ENCODE measurements at places on chromosomes 16 and 17.

- no peak for DNase-seq
These were observed 51.8 kb downstream of the EMP2 start for GRCh38 chr16:10528635-10529034.

- no peak for DNase-seq
These were observed 53.1 kb downstream of the SCNN1B start for GRCh38 chr16:23355106-23355670.

- DNase-seq = no peak
These were observed 141.0 kb downstream of the STX8 start for GRCh38 chr17:9434642-9435057.

DNA sequence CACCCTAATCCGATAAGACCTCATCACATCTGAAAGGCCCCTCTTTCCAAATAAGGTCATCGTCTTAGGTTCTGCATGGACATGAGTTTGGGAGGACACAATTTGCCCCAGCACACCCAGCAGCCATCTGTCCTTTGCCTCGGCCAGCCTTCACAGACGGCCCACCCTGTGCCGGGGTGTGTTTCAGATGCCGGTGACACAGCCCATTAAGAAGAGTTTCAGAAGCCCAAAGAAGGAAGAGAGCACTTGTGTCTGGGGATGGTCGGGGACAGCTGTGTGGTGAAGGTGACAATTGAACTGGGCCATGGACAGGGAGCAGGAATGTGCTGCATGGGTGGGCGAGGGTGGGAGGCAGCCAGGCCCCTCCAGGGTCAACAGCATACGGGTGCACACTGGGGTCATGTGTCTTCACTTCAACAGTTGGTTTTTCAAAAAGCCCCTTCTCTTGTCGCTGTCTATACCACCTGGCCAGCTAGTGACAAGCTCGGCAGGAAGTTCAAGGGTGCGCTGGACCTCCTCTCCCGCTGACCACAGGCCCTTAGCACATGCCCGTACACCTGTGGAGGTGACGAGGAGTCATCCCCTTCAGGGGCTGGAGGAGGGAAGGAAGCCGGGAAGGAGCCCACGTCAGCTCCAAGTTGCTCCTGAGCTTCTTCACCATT is 183.1 kb downstream of the C16orf95 start:
- no peak for DNase-seq

GRCh38 chr16:89314357-89314756 is 96.9 kb downstream of the ZNF778 start:
- no peak for DNase-seq

- DNase-seq = no peak
These were observed 179.9 kb downstream of the CCDC182 start for GRCh38 chr17:57565176-57565575.

GRCh38 chr17:82803185-82803584 is 36.6 kb downstream of the ZNF750 start:
- no peak for DNase-seq

DNA sequence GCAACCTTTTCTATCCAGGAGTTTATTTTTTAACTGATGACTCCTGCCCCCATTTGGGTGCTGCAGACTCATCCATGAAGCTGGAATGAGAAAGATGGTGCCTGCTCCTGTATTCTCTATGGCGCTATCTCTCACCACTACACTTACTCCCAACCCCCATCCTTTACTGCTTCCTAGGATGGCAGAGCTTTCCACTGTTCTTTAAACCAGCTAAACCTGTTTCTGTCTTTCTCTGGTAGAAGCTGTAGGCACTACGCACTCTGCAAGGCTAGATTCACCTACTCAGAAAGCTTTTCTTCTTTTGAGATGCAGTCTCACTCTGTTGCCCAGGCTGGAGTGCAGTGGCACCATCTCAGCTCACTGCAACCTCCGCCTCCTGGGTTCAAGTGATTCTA is 47.0 kb downstream of the ADAMTS18 start:
- DNase-seq = no peak

DNA sequence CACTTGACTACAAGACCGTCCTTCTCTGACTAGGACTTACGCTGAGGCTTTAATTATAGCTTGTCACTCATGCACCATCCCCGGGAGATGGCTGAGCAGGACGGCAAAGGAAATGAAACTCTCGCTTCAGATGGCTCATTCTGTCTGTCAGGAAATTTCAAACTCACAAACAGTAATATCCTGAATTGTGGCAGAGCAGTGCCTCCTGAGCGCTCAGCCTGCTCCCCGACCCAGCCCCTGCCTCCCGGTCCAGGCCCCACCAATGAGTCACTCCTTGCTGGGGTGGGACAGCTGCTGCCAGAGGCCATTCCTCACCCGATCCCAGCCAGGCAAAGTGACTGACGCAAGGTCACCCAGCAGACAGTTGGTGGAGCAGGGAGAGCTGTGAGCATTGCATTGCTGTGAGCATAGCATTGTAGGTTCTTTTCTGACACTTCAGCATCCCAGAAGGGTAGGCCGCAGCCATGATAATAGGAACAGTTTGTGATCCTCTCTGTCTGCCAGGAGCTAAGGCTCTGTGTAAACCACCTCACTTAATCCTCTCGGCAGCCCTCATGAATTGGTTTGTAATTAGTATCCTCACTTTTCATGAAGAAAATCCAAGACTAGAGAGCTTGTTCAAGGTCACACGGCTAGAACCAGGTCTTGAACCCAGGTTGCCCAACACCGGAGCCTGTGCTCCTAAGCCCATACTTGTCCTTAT is 20.9 kb downstream of the CCDC182 start:
- DNase-seq = no peak

DNA sequence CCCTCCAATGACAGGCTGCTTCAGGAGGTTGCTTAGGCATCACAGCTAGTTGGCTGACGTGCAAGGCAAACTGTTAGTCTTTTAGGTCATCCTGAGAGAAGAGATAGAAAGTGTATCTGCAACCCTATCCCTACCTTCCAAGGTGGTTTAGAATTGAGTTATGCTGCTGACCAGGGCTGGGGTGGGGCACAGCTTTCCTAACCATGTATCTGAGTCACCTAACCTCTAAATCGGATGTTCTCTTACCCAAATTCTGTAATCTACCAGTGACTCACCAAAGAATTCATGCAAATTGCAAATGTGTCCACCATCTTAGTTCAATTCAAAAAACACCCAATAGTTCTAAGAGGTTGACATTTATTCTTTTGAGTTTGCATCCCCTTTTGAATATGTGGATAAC is 107.2 kb upstream of the DYNLRB2 start:
- no peak for DNase-seq

GRCh38 chr17:21049457-21049856 is 6.6 kb upstream of the USP22 start:
- no peak for DNase-seq

GRCh38 chr17:71765437-71765836 is 355.4 kb upstream of the SOX9 start:
- no peak for DNase-seq

GRCh38 chr16:24273508-24274182 is 17.5 kb downstream of the CACNG3 start:
- no peak for DNase-seq

DNA sequence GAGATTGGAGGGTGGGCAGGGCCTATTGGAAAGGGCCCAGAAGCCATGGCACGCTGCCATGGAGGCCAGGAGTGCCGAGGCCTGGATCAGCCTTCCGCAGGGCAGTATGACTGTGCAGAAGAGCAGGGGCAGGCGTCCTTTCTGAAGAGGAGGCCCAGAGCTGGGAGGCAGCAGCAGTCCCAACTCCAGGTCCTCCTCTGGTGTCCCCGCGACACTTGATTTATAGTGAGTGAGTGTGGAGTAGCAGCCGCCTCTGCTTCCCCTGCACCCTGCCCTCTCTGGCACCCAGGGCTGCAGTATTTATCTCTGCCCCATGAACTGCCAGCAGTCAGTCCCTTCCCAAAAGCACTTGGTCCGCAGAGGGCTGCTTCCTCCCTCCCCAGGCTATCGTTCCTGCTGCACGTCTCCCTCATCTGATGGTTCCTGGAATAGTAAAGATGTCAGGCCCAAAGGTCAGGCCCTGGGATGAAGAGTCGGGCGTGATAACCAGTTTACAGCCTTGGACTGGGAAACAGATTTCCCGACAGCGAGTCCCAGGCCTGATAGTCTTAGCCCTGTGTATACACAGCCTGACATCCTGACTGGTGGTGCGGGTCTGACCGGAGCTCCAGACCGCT is 32.9 kb downstream of the PGS1 start:
- DNase-seq = no peak

- DNase-seq = no peak
These were observed 7.2 kb downstream of the MPO start for GRCh38 chr17:58273453-58274104.

GRCh38 chr17:77622647-77623046 is 335.9 kb upstream of the TNRC6C start:
- DNase-seq = no peak

DNA sequence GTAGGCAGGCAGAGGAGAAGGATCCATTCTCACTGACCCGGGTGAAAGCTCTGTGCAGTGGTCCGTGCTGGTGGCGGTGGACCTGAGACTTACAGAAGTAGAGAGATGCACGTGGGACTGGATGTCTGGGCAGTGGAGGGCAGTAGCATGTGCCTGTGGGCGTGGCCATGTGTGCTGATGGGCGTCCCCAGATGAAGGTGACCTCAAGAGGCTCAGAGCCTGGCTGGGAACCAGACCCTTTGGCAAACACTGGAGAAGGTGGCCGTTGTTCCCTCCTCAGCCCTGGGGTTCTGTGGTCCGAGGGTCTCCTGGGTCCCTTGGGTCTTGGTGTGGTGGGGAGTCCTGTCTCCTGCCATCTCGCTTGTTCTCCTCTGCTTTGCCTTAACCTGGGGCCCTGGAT is 15.6 kb downstream of the WSCD1 start:
- DNase-seq = no peak

- no peak for DNase-seq
These were observed 100.7 kb downstream of the LYRM1 start for GRCh38 chr16:21001262-21001661.
